ENCODE measurements at places on chromosomes 16 and 17. TPM values are rescaled to one million over a fixed set of nuclear protein-coding genes. Genes with fewer than 3 reads are reported as not detected.

Gene CCL16
- not detected for total RNA-seq

Gene HSF5
- total RNA-seq = 0.11 TPM

Gene GPR179
- under 0.01 TPM for total RNA-seq

Gene DNAAF8
- 0.39 TPM for total RNA-seq

Gene TOP2A
- 16.9 TPM for total RNA-seq

Gene MYH13
- not detected for total RNA-seq

Gene ITGB4
- total RNA-seq = 30.2 TPM
